Effector CD4-positive, alpha-beta T cell (primary cell): ENCODE measurements at places on chromosomes 2 and 18.

- DNase-seq, result no peak
These were observed 78.2 kb downstream of the TRIP12 start for GRCh38 chr2:229843613-229844012.

DNA sequence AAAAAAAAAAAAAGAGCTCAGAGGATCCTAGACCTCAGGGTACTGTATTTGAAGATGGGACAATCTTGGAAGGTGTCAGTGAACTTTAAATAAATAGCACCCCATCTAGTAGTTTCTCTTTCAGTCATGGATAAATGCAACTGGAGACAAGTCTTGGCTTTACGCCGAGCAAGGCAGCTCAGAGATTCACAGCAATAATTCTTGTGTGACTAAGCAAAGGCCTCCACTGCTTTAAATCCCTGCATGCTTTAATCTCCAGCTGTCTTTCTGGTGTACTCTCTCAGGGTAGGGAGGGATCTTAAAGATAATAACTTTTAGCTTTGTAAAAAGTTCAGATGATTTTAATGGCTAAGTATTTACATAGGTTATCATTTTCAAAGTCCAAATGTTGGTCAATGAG, 36.3 kb downstream of the NRXN1 start:
- DNase-seq, result no peak

GRCh38 chr2:205682239-205682970, at the start of gene NRP2:
Gene NRP2, plus strand, starts transcription at chr2:205682501. Its CDS starts 790 bp downstream, at chr2:205683291.
- no peak for DNase-seq

DNA sequence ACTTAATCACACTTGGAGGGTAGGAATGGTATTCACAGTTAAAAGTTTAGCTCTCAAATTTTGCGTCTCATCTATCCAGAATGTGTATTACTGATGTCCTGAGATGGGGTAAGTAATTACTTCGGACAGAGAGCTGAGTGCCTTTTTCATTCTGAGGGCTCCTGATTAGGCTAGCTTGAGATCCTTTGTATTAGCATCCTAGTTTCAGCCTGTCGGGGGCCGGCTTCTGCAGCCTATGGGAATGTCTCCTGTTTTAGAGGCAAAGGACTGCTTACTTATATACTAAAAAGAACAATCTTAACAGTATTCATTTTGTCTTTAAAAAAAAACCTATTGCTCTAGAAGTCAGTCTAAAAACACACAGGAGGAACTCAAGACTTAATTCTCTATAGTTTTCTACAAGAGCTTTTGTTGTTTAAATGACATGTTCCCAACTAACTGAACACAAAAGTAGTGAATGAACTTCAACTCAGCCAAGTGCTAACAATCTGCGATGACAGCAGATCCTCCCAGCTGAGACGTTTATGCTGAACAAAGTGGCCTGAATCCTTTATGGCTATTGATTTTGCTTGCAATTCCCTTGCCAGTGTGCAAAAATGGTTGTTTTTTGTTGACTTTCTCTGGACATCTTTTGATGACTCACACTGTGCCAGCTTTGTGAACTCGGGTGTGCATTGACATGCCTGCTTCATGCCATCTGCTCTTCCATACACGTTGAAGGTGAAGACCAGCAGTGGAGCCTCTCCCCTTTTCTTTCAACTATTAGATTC, 118.7 kb downstream of the LYPD6B start:
- no peak for DNase-seq

DNA sequence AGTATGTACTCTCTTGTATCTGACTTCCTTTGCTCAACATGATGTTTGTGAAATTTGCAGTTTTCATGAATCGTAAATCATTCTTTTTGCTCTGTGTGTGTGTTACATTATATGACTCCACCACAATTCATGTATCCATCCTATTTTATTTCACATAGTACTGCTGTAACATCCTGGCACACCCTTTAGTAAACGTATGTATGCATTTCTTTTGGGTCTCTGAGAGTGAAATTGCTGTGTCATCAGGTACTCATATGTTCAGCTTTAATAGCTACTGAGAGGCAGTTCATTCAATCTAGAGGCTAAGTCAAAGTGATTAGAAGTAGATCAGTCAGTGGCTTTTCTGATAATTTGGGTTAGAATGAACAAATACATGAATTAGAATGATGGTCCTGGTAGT, 118.8 kb downstream of the ESCO1 start:
- no peak for DNase-seq

GRCh38 chr2:146927080-146927711, 917.6 kb upstream of the ACVR2A start:
- no peak for DNase-seq

GRCh38 chr2:60794271-60794863, 38.3 kb downstream of the PAPOLG start:
- DNase-seq, result no peak

DNA sequence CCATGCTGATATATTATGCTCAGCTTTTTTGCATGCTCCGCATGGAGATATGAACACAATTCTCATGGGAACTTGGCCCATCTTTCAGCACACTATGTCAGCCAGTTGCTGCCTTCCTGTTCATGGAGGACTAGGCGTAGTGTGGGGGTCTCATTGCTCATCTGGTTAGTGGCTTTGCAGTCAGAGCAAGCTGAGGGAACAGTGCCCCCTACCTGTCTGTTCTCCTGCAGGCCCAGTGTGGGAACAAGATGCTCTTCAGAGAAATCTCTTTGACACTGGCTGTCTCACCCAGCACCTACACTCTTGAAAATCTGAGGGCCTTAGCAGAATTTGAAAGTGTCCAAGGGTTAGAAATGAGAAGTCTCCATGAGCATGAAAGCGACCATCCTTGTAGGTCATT, 47.1 kb downstream of the SPTBN1 start:
- DNase-seq, result no peak

- DNase-seq, result no peak
These were observed 20.3 kb upstream of the LAPTM4A start for GRCh38 chr2:20071397-20072383.

DNA sequence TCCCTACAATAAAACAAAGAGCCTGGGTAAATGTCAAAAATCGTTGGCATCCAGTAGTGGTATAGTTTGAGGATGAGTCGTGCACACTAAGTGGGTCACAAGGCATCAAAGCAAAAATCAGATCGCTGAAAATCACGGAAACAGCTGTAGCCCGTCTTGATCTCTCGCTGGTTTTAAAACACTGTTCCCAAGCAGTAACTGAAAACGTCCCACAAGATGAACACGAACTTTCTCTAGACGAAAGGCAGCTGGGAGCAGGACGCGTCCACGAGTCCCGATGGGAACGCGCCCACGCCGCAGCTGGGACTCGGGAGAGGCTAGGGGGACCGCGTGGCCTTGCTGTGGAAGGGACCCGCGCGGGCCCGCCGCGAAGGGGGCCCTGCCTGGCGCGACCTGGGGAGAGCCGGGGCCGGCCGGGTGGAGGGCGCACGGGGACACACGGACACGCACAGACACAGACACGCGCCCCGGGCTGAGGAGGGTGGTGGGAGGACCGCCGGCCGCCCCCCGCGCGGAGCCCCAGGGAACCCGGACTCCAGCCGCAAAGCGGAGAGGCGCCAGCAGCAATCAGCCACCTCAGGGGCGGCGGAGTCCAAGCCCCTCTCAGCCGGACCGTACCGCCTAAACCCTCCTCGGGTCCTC, 651 bp downstream of the STK17B start:
- peak; percentile 38 for DNase-seq

DNA sequence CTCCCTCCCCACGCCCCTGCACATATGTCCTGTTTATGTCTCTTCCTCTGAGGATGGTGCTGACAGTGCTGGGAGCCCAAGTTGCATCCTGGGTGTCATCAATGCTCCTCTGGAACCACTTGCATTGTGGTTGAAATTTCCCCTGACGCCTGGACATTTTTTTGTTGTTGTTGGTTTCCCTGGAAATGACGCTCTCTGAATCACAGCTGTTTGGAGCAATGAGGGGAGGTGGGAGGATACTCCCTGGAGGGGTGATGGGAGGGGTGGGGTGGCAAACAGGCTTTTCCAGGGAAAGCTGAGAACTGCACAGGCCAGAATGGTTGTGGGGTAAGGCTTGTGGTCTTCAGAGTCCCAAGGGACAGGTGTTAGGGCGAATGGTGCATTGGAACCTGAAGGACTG, 29.6 kb downstream of the CELF4 start:
- no peak for DNase-seq

DNA sequence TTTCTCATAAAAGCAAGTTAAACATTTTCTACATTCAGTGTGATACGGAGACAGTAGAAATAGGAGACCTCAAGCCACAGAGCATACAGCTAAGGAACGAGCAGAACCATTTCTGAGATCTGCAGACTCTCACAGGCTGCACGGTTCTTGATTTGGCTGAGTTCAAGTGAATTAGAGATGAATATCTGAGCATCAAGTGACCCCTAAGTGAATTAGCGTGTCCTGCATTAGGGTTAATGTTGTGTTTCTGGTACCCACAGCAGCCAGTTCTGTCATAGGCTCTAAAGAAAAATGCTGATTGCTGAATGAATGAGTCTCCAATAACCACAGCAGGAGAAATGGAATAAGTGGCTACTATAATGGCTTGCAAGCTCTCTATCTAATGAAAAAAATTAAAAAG, 265.9 kb upstream of the SYT4 start:
- DNase-seq, result no peak

DNA sequence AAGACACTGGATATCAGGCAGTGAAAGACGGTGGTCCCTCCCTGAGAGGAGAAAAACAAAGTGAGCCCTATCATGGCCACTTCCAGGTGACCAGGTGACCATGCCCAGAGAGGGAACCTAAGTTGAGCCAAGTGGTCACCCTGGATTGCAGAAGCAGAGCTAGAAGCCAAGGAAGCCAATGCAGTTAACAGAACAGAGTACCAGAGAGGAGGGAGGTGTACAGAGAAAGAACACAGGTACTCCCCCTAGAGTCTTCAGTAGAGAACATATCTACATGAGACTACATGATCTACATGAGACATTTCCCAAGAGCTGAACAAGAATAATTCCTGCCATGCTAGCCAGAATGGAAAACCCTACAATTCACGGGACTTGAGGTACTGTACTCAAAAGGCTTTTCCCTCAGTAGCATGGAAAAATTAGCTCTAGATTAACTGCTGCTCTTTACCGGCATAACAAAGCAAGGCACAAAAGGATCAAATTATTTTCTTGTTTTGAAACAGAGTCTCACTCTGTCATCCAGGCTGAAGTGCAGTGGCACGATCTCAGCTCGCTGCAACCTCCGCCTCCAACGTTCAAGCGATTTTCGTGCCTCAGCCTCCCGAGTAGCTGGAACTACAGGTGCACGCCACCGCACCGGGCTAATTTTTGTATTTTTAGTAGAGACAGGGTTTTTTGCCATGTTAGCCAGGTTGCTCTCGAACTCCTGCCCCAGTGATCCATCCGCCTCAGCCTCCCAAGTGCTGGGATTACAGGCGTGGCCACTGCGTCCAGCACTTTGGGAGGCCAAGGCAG, 23.5 kb downstream of the ROCK2 start:
- no peak for DNase-seq

DNA sequence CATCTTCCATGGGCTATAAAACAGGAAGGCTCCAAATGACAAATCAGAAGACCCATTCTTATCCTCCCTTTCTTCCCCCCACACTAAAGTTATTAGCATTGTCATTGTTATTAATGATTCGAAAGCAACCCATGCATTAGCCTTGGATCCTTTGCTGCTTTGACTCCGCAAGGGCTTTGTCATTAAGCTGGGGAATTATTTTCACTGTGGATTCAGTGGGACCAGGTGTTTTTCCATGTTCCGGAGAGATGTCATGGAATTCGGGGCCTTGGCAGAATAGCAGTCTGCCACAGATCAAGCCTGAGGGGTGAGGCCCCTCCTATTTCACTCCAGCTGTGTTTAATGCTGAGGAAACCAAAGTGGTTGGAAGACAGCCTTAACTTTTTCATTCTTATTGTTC, 357.1 kb downstream of the EN1 start:
- DNase-seq, result no peak

DNA sequence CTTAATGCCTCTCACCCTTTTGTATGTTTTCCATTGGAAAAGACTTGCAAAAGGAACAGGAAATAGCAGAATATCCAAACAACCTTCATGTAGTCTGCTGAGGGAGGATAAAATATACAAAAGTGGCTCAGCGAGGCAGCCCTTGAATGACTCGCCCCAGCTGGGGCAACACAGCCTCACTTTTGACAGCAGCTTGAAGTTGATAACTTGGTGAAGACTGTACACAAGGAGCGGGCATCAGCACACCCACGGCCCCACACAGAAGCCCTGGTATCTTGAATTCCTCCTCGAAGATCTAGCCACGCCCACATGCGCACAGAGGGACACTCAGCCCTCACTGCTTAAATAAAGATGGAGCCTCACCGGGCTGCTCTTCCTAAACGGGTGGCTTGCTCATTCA, 161.0 kb downstream of the IRS1 start:
- no peak for DNase-seq

- DNase-seq, result no peak
These were observed 304.7 kb upstream of the TMEFF2 start for GRCh38 chr2:192499476-192499875.

DNA sequence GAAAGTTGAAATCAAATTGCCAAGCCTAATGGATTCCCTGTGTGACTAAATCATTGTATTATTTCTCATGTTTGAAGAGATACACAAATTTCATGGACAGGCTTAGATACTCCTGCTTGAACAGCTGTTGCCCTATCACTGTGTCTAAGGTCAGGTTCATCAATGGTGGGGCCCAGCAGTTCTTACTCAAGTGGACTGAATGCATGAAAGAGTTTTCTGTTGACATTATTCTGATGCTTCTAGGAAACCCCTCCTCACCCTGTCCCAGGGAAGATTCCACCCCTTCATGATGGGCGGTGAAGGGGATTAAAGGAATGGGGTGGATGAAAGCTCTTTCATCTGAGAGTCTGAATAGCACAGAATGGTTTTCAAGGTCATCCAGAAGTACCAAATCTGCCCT, 148.8 kb downstream of the INO80D start:
- DNase-seq, result no peak

DNA sequence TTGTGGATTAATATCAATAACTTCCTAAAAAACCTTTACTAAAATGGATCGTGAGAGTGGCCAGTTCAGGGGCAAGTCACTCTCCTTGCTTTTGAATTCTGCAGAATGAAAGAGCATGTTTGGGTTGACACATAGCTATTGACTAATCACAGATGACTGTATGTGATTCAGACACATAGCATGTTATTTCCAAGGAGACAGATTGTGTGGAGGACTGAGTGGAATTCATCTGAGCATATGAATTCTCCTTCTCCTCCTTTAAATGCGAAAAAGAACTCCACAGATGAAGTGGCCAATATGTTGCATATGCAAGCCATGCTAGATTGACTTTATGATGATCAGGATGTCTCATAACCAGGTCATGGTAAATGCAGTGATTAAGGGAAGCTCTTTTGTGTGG, 249.4 kb upstream of the FAM98A start:
- no peak for DNase-seq
